ENCODE measurements at places on chromosomes 5 and 9. TPM values are rescaled to one million over a fixed set of nuclear protein-coding genes. Genes with fewer than 3 reads are reported as not detected.

DNA sequence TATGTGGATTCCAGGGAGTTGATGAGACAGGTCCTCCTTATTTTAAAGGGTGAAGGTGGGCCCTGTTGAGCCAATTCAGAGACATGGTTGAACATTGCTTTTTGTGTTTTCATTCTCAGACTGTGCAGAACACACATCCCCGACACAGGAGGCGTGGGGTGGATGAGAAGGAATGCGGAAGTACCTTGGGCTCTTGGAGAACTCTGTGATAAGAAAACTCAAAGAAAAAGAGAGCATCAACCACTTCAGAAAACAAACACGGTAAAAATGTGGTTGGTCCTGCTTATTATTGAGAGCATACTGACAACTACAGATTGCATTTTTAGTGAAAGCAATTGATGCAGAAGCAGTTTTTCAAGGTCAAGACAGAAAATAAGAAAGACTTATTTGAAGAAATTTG is 659.8 kb downstream of the IRX1 start:
- no peak for DNase-seq

SEMA4D gene
- total RNA-seq, result 0.86 TPM

DNA sequence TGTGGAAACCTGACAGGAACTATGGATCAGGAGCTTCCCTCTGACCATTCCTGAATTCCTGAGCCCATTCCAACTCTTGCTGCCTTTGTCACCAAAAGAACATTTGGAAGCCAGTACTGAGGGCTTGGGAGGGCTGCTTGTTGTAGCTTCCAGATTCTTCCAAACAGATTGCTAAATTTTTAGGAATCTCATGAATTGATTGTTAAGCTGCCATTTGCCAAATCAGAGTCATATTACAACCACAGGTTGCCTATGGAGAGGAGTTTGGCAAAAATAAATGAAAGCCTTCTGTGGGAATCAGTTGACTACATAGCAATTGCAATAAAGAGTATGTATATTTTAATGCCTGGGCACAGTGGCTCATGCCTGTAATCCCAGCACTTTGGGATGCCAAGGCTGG is 39.2 kb upstream of the SLC28A3 start:
- DNase-seq, result no peak

- no peak for DNase-seq
Observed at GRCh38 chr9:73011956-73012355, 59.1 kb upstream of the ALDH1A1 start.

DNA sequence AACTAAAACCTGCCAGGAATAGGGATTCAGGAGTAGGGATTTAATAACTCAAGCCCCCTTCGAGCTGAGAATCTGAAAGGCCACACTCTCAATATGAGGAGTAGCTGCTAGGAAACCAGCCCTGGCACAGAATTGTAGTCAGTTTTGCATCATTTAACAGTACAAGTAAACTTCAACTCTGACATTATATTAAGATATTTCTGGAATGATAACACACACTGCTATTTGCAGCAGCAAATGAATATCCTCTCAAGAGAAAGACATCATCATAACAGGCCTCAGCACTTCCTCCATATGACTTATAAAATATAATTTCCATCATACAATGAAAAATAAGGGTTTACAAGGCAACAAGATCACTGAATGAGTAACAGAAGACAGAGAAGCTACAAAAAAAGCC is 138.2 kb upstream of the RFX3 start:
- DNase-seq, result no peak

All from MG63 (cell line).